ENCODE measurements at places on chromosomes 12 and 14.

DNA sequence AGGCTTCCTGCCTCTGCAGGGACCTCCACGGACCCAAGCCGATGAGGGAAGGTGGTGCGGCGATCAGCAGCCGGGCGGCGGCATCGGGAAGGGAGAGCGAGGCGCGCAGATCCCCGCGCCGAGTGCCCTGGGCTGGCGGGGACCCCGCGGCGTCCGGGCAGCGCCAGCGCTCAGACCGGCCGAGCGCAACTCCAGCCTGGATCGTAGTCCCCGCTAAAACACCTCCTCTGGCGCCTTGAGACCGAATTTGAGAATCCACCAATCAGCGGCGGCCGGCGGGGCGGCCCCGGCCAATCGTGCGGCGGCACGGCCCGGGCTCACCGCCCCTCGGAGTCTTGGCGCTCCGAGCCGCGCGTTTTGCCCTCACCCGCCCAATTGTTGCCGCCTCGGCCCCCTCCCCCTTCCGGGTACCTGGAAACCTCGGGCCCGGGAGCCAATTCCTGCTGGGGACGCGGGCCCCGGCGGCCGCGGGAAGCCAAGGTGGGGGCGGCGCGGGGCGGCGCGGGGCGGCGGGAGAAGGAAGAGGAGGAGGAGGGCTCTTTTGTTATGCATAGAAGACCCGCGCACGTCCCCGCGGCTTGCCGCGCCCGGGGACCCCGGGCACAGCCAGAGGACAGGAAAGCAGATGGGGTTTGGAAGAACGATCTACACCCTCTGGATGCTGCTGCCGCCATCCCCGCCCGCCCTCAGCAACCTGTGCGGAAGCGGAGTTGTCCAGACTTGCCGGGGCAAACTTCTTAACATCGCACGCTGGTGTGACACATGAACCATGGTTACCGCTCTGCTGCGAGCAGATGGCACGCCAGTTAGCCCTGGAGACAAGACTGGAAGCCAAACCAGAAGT, at the start of gene E2F7:
Gene E2F7 (minus strand): TSS at position 209 of the 844 bp plus-strand sequence. CDS start 934 bp downstream, outside the sequence.
- DNase-seq: peak; percentile 98

DNA sequence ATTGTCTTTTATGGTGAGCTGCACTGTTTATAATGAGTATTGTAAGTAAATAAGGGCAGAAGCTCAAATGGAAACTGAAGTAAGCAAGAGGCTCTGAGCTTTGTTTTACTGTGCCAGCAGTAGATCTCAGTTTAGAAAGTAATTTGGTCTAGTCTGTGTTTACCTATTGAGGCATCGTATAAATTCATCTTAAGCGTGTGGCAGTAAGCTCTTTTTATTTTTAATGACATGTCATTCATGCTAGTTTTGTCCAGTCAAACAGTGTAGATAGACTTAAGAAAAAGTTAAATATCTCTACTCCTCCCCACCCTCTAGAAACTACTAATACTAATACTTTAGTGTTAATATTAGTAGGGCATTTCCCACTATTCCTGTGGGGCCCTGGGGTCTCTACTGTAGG, 2.0 kb downstream of the ANO6 start:
- DNase-seq: no peak

DNA sequence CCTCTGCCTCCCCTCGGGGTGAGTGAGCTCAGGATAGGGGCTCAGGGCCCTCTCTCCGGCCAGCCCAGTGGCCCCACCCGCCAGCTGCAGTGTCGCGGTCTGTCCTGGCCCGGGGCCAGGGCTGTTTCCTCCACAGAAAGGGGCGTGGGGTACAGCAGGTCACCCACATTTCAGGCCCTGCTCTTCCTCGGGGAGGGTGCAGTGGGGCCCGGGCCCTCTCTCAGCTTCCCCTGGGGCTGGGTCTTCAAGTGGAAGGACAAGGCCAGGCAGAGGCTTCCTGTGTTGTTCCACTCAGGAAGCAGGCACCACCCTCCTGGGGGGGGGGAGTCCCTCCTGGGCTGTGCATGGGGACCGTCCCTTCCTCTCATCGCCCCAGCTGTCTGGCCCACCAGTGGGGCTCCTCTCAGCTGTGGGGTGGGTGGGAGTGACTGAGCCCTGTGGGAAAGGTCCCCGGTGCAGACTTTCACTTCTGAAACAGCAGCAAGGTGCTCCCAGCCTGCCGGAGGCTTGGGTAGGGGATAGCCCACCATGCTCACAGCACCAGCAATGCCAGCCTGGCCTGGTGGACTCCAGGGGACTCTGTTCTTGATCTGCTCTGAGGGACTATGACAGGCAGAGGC, 3.7 kb downstream of the GPR132 start:
- no peak for DNase-seq

DNA sequence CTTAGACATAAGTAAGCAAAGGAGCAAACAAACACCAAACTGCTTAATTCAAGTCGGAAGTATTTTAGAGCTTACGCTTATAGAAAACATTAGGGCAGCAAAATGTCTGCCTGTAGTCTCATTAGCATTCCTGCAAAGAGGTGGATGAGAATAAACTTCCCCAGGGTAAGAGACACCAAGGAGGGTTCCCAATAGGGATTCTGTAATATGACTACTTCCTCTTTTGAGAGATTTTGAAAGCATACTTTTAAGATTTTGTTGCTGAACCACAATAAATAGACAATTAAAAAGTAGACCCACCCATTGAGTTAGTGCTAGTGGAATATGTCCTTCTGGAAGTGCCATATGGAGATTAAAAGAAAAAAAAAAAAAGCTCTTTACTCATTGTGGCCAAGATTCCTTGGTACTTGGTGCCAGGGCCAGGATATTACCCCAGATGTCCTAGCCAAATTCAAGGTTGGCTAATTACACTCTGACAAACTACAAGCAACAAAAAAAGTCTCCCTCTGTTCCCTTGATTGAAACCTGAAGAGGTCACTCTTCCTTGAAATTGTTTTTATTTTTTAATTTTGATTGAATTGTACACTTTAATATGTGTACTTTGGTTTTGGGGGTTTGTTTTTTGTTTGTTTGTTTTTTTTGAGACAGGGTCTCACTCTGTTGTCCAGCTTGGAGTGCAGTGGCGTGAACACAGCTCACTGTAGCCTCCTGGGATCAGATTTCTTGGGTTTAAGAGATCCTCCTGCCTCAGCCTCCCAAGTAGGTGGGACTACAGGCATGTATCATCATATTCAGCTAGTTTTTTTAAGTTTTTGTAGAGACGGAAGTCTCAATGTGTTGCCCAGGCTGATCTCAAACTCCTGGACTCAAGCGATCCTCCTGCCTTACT, 8.7 kb downstream of the CLIP1 start:
- DNase-seq: no peak

GRCh38 chr12:44507461-44507860, 368.7 kb downstream of the NELL2 start:
- no peak for DNase-seq

DNA sequence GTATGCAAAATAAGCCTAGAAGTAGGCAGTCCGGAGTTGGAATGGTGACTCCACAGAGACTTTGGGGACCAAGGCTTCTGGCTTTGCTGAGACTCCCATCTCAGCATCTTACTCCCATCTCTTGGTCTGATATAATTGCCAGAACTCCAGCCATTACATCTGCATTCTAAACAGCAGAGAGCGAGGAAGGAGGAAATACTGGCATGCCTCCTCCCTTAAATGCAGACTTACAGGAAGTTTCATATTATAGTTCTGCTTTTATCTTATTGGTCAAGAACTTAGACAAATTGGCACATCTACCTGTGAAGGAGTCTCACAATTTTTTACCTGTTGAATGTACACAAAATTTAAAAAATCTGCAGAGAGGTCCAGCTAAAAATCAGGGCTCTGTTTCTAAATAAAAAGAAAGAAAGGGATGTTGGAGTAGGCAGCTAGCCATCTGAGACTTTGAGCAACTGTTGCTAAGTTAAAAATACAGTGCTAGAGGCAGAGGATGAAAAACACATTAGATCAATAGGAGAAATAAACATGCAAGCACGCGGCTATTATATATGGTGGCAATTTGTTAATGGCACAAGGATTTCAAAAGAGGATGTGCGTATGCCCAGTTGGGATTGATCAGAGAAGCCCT, 209.9 kb upstream of the HMGA2 start:
- DNase-seq: no peak

DNA sequence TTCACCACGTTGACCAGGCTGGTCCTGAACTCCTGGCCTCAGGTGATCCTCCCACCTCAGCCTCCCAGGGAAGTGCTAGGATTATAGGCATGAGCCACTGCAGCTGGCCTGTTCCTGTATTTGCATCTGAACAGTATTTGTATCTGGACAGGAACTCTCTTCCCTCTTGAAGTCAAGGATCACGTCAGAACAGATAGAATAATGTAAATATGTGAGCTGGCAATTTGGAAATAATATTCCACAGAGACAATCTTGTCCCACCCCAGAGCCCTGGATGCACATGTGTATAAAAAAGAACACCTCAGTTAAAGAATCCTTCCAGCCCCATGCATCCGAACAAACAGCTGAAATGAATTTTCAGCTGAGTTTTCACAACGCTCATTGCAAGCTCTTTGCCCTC, 118.3 kb downstream of the VEZT start:
- no peak for DNase-seq

DNA sequence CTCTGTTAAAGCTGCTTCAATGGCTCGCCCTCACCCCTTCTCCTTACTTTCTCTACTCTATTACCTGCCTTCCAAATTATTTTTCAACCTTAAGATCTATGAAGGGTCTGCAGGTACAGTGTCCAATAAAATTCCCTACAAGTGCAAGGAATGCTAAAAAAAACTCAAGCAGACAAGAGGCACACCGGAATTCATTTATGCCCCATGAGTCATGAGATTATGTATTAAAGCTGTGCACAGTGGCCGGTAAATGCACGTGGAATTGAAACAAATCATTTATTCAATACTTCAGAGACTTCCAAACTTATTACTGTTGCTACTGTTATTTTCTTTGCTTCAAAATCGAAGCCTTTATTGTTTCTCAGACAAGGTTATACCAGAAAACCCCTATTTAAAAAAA, 68.4 kb downstream of the ST8SIA1 start:
- no peak for DNase-seq

DNA sequence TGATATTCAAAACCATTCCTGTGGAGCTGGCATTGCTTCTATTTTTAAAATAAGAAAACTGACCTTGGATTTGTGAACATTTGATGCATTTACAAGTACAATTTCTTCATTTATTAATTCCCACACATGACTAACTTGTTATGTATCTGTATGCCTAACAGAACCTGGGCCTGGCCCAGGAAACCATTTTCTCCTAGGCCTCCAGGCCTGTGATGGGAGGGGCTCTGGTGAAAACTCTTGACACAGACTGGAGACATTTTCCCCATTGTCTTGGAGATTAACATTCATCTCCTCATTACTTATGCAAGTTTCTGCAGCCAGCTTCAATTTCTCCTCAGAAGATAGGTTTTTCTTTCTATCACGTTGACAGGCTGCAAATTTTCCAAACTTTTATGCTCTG, 42.0 kb downstream of the GLIPR1L2 start:
- no peak for DNase-seq

- DNase-seq: no peak
These were observed 96.2 kb upstream of the NAP1L1 start for GRCh38 chr12:76180401-76181277.

GRCh38 chr12:51390891-51391282, 319 bp downstream of the GALNT6 start:
- DNase-seq: no peak

- DNase-seq: no peak
These were observed 26.7 kb downstream of the ELK3 start for GRCh38 chr12:96220902-96221301.

DNA sequence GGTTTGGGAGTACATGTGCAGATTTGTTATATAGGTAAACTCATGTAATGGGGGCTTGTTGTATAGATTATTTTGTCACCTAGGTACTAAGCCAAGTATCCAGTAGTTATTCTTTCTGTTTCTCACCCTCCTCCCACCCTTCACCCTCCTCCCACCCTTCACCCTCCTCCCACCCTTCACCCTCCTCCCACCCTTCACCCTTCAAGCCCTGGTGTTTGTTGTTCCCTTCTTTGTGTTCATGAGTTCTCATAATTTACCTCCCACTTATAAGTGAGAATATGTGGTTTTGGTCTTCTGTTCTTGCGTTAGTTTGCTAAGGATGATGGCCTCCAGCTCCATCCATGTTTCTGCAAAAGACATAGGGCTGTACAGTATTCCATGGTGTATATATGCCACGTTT, 58.7 kb upstream of the OR10AD1 start:
- DNase-seq: no peak

- no peak for DNase-seq
These were observed 596.3 kb upstream of the MGAT4C start for GRCh38 chr12:86852451-86852850.

- no peak for DNase-seq
These were observed 7.8 kb downstream of the BHLHE41 start for GRCh38 chr12:26116829-26117715.

DNA sequence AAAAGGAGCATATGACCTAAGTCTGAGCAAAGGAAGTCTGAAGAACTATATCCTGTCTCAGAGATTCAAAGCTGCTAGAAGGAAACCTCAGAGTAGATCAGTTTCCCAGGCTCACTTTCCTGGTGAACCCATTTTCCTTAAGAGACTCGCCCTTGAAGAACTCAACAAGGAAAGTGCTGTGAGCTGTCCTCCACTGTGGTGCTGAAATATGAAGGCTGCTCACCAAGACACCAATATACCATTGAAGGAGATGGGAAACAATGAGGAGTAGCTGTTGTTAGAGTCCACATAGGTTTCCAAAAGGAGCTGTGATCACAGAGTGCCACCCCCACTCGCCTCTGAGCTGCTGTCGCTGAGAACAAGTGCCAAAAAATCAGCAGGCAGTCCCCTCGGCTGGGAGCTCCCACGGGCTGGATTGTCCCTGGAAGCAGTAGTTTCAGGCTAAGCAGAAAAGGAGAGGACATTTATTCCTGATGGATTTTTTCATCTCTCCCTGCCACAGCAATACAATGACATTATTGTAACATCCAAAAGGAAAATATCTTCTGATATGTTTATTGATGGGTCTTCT, 282.1 kb downstream of the RPS29 start:
- DNase-seq: no peak

Measured in NCI-H510A (cell line).